Stimulated activated naive B cell treated with anti-CD40 and anti-IgM and Interleukin-4, amounts not matched to agents 10 μg/mL and 1 μg/mL and 100 μg/mL, for 72 hours (primary cell): ENCODE measurements at places on chromosomes 4 and X.

DNA sequence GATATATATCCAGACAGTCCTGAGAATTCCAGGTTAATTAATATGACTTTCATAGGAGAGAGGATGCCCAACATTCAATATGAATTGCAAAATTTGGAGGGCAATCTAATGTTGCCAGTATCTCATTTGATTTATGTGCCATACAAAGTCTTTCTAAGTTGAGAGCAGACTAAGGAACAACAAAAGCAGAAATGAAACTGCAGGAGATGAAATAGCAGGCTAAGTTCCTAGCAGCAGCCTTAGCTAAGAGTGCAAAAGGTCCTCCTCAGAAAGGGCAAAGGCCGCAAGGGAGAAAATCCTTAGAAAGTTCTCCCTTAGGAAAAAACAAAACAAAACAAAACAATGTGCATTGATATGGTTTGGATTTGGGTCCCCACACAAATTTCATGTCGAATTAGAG is 602.9 kb upstream of the HTR2C start:
- no peak for DNase-seq

DNA sequence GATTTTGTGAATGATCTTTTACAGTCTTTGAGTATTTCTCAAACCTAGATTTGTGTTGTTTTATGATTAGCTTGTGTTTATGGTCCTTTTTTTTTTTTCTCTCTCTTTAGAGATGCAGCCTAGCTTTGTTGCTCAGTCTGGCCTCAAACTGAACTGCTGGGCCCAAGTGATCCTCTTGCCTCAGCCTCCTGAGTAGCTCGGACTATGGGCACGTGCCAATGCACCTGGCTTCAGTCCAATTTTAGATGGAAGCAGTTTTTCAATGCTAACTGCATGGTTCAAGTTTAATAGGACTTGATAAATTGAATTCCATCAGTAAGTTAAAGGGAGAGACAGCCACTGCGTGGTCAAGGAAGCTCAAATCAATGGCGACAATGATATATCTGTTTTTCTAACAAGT is 3.8 kb upstream of the FGG start:
- DNase-seq, result no peak

GRCh38 chr4:39574946-39575345 is 47.7 kb upstream of the UGDH start:
- DNase-seq, result no peak

- no peak for DNase-seq
These were observed 12.8 kb downstream of the ZFP42 start for GRCh38 chr4:188008377-188008776.

DNA sequence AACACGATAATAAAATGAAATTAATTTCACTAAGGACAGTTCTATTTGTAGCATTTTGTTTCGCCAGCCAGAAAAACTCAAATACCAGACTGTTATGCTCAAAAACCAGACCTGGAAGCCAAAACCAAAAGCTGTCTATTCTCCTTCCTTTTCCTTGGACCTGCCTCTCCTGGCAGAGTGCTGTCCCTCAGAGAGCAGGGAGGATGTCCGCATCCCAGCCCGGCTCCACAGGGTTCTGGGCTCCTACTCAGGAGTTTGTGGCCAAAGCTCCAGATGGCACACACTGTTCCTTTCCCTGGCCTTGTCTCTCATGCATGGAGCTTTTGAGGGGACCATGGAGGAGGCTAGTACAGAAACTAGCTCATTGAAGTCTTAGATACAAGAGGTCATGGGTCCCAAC is 41.9 kb upstream of the C1QTNF7 start:
- no peak for DNase-seq

DNA sequence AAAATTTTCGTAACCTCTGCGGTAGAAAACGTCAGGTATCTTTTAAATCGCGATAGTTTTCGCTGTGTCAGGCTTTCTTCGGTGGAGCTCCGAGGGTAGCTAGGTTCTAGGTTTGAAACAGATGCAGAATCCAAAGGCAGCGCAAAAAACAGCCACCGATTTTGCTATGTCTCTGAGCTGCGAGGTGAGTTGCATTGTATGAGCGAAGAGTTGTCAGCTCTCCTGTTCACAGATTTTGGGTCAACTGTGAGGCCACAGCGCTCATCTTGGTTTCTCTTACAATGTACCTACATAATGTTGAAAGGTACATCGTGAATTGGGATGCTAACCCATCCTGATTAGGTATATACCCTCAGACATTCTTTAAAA is 486 bp downstream of the CLCN3 start:
- DNase-seq, result no peak
